Esophagus squamous epithelium (tissue), 5 donors: ENCODE measurements at places on chromosomes 16 and 17. TPM values are rescaled to one million over a fixed set of nuclear protein-coding genes. Genes with fewer than 3 reads are reported as not detected.

CCL8 gene
- total RNA-seq, result not detected

GRCh38 chr16:85169333-85170065, 57.2 kb upstream of the CIBAR2 start:
- H3K27ac ChIP-seq, result no peak overlapping the region
- H3K36me3 ChIP-seq, result no peaks in the 10 kb centered on the region
- peaks cover 18% of the 10 kb centered on the region for H3K4me1 ChIP-seq

KIFC3 gene
- 14.8 TPM for total RNA-seq

HBA2 gene
- total RNA-seq, result not detected

DNA sequence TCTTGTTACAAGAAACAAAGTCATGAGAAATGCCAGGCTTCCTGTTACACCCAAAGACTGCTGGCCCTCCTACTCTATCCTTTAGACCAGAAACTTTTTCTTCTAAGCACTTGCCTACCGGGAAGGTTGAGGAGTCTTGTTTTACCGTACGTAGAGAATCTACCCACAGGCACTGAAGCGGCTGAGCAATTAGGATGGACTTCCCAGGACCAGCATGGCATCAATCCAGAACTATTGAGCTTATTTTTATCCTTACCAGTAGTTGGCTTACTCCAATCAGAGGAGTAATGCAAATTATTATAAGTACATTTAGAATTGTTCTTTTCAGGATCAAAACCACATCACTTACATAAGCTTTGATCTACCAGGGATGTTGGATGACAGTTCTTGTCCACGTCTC, 25.6 kb downstream of the CEP95 start:
- H3K4me1 ChIP-seq, result no peaks in the 10 kb centered on the region
- H3K27me3 ChIP-seq, result no peaks in the 10 kb centered on the region
- H3K36me3 ChIP-seq, result peaks cover 62% of the 10 kb centered on the region
- H3K4me3 ChIP-seq, result no peak overlapping the region
- DNase-seq, result no peak
- no peak overlapping the region for H3K27ac ChIP-seq

DNA sequence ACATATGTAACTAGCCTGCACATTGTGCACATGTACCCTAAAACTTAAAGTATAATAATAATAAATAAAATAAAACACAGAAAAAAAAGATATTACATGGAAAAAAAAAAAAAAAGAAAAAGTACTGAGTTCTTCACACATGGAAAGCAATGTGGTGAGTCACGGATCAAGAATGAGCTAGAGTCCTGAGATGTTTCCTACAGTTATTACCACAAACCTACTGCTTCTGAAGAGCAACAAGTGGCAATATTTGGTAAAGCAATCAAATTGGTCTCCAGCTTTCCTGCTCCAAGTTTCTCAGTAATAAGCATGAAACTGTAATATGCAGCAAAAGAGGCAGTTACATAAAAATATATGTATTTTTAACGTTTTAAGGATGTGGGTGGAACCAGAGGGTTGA, 223.3 kb upstream of the SALL1 start:
- H3K4me3 ChIP-seq, result no peak overlapping the region
- no peaks in the 10 kb centered on the region for H3K4me1 ChIP-seq
- DNase-seq, result no peak
- H3K36me3 ChIP-seq, result no peaks in the 10 kb centered on the region
- H3K27me3 ChIP-seq, result no peaks in the 10 kb centered on the region

HSD17B2 gene
- total RNA-seq, result 5.1 TPM

SLC13A2 gene
- total RNA-seq, result not detected

- no peaks in the 10 kb centered on the region for H3K4me1 ChIP-seq
- no peak overlapping the region for H3K4me3 ChIP-seq
- DNase-seq, result no peak
- H3K36me3 ChIP-seq, result no peaks in the 10 kb centered on the region
These were observed 38.6 kb downstream of the CDRT15 start for GRCh38 chr17:14198013-14198412.
